ENCODE measurements at places on chromosomes 11 and 22.

DNA sequence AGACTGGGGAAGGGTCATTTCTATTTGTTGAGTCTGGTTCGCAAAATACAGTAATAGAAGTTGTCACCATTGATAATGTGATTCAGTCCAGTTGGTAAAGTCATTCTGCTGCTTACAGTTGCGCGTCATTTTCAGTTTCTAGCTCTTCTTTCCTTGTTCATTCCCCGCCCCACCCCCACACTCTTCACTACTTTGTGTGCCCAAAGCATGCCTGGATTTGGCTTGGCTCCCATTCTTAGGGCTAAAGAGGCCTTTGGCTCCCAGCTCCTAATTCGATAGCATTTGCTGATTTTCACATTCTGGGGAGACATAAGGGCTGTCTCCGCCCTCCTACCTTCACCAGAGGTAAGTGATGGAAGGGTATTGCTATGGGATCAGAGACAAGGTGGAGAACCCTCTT is 43.0 kb downstream of the CECR2 start:
- DNase-seq: no peak

- DNase-seq: no peak
Measured at GRCh38 chr11:115459563-115459962, 44.7 kb downstream of the CADM1 start.

DNA sequence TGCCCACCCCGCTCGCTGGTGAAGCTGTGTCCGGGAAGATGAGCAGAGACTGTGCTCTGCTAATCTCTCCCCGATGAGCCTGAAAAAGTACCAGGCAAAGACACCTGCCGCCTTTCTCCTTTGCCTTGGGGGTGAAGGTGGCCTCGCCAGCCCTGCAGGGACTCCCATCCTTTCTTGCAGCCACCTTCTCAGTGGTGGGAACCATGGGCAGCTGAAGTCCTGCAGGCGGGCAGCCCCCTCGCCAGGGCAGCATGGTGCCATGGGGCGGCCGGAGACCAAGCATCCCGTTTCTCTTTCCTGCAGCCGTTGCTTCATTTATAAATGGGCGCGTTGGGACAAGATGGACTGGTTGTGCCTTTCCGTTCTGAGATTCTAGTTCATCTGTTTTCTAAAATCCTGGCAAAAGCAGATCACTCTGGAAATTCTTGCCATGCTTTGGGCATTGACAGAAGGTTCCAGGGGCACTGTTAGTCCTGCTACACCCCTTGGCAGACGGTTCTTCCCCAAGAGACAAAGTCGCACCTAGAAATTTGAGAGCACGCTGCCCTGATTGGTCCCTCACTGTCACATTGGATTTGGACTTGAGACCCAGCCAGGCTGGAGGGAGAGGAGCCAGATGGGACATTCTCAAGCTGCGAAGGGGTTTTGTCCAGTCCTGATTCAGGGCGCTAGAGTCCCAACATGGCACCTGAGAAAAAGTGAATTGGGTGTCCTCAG is 7.5 kb downstream of the CTTN start:
- DNase-seq: no peak

DNA sequence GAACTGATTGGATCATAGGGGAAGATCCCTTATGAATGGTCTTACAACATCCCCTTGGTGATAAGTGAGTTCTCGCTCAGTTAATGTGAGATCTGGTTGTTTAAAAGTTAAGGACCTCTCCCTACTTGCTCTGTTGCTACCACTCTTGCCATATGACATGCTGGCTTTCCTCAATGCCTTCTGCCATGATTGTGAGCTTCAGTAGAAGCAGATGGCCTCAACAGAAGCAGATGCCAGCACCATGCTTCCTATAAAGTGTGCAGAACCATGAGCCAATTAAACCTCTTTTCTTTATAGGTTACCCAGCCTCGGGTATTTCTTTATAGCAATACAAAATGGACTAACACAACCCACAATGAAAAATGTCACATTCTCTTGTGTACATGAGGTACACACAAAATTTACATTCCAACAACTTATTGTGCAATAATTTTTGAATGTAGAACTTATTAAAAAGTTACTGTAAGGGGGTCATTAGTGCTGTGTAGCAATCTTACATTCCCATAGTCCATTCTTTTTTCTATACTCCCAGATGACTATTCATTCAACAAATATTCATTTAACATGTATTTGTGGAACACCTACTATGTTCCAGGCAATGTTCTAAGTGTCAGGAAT is 10.3 kb downstream of the CYP2R1 start:
- no peak for DNase-seq

- DNase-seq: no peak
Measured at GRCh38 chr22:17373855-17374254, 4.6 kb downstream of the CECR2 start.

DNA sequence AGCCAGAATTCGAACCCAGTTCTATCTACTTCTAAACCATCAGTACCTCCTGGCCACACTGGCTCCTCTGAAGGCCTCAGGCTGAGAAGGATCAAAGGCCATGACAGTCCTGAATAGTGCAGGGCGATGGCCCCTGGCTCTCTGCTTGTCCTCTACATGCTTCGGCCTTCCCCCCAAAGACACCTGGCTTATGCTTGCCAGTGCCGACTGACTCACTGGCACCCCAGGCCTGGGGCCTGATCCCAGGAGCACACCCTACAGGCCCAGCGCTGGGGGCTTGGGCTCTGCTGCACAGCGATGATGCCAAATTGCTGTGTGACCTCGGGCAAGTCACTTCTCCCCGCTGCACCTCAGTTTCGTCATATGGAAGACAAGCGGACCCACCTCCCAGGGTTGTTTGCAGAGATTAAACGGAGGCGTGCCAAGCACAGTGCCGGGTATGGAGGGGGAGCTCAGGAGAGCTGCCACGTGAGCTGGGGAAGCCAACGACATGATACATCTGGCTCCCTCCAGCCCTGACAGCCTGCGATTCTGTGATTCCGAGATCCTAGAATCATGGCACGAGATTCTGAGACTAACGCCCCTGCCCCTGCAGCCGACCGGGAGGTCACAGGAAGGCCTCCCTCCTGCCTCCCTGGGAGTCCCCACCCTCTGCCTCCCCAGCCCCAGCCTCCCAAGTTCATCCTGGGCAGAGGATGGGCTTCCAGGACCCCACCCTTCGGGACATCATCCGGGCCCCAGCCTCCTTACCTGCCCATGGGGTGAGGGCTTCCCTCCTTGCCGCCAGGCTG is 1.0 kb downstream of the SSTR3 start:
- DNase-seq: no peak

DNA sequence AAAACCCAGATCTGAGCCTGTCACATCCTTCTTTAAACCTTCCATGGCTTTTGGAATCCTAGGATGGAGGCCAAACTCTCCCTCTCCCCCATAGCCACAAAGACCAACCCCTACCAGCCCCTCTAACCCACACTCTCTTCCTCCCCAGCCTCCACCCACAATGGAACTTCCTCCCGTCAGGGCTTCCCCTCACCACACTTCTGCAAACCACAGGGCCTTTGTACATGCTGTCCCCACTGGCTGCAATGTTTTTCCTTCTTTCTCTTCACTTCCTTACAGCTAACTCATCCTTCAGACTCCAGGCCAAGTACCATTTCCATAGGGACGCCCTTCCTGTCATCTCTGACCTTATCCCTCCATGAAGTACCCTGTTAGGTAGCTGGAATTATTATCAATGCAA is 393.5 kb downstream of the MN1 start:
- DNase-seq: no peak

- DNase-seq: no peak
Measured at GRCh38 chr22:32824531-32825312, 23.2 kb downstream of the TIMP3 start.

DNA sequence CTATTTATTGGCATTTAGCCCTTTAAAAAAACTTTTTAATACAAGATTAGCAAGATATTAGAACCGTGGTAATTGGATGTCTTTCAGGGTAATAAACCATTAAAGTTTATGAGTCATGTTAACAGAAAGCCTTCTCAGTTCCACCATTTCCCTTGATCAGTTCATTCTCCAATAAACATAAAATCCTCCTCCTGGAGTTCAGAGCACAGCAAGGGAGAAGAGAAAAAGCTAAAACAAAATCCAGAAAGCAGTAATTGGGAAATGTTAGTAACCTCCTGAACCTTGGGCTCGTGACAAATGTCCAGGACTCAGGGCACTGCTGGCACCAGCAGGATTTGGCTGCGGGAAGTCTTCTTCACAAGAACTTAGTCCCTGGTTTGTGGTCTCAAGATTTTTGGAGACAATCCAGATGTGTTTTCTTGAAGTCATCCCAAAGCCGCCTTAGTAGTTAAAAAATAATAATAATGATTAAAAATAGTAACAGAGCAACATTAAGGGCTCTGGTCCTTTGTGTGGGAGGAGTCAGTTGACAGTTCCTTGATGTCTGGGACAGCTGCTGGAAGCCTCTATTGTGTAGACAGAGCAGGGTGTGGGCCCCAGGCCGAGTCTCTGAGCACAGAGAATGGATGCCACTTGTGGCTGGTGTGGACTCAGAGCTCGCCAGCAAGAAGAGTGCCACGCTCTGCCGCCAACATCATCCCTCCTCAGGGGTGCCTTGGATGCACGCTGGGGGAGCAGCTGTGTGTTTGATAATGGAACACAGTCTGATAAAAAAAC is 43.4 kb upstream of the PITPNB start:
- no peak for DNase-seq

DNA sequence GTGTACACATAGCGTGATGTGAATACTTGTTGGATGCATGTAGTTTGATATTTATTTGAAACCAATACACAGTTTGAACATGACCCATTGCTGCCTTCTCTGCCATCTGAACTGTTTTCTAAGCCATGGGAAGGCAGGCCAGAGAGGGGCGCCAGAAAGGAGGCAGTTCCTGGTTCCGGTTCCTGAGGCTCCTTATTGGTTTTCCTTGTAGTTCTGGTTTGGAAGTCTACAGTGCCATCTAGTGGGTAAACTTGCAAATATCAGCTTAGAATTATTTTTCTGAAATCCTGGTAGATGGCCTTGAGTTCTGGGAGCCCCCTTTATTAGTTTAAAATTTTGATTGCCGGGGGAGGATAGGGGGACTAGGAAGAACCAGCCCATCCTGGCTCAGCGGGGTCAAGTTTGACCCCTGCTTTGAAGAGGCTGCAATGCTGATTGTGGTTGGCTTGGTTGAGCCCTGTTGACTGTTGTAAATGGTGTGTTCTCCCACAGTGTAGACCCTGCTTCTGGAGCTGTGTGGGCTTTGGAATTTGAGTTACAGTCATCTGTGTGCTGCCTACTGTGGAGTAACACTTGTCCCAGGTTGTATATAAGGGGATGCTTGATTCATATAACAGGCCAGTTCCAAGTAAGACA is 48.4 kb downstream of the GRAMD1B start:
- DNase-seq: peak; percentile 5

DNA sequence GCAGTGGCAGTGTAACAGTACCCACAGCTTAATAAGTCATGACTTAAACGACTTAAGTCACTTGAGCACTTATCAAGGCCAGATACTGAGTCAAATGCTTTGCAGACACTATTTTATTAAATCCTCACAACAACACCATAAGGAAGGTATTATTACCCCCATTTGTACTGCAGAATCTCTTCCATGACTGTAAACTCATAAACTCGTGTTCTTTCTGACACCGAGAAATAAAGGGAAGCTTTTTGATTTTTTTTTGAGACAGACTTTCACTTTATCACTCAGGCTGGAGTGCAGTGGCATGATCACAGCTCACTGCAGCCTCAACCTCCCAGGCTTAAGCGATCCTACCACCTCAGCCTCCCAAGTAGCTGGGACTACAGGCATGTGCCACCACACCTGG is 103.8 kb downstream of the ABTB2 start:
- no peak for DNase-seq

DNA sequence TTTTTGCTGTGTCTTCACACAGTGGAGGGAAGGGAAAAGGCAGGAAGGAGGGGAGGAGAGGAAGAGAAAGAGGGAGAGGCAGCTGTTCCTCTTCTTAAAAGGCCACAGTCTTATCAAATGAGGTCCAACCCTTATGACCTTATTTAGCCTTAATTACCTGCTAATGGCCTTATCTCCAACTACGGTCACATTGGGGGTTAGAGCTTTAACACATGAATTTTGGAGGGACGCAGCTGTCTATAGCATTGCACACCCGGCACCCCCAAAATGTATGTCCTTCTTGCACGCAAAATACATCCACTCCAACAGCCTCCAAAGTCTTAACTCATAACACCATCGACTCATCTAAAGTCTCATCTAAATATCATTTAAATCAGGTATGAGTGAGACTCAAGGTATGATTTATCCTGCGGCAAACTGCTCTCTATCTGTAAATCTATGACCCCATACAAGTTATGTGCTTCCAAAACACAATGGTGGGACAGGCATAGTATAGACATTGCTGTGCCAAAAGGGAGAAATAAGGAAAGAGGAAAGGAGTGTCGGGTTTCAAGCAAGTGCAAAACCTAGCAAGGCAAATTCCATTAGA is 45.0 kb upstream of the ASPHD2 start:
- no peak for DNase-seq

DNA sequence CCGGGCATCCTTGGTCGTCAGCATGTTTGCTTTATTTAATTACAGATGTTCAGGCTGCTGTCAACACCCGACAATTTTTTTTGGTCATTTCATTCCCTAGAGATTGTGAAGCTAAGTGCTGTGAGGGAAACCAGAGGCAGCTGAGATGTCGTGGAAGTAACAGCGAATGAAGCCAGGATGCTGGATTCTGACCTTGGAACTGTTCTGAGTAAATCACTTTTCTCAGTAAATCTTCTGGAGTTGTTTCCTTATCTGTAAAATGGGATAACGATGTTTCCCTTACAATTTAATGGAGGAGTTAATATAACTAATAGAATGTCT is 390 bp upstream of the CKAP5 start:
- DNase-seq: no peak

- DNase-seq: no peak
Measured at GRCh38 chr22:37008365-37008764, 10.9 kb downstream of the TST start.

GRCh38 chr22:21796863-21797262 is 61.3 kb upstream of the YPEL1 start:
- no peak for DNase-seq

DNA sequence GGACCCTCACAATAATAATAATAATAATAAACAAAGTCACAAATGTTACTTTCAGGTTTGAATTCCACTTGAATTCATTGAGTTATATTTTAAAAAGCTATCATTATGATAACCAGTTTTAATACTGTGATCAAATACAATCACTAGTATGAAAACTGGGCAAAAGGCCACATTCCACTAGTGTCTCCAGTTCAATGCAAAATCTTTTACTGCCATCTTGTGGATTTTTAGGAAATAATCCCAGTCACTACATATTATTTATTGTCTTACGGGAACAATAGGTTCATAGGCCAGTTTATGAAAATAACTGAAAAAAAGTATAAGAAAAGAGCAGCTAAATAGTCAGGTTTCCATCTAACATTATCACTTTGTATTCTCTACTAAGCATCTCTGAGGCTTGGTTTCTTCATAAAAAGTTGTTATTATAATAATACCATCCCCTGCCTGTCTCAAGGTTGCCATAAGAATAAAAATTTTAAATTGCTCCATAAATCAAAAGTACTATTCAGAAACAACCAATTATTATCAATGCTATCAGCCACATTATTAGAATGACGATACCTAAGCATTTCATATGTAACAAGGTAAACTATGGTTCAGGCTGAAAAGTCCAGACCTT is 533.9 kb upstream of the CCDC90B start:
- peak; percentile 6 for DNase-seq

All from stimulated activated naive CD4-positive, alpha-beta T cell (primary cell).